ENCODE measurements at places on chromosomes 7 and 10.

DNA sequence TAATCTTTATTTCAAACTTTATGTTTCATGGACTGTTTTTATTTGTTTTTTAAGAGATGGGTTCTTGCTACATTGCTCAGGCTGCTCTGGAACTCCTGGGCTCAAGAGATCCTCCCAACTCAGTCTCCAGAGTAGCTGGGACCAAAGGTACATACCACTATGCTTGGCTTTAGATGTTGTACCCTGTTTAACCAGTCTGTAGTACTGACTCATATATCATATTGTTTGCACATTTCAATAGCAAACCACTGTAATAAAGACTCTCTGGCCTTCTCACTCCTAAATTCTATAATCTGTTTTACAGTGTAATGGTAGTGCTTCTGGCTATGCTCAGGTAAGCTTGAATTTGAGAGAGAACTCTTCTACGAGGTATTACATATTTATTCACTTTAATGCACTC, 413.6 kb upstream of the PCDH15 start:
- DNase-seq = no peak

DNA sequence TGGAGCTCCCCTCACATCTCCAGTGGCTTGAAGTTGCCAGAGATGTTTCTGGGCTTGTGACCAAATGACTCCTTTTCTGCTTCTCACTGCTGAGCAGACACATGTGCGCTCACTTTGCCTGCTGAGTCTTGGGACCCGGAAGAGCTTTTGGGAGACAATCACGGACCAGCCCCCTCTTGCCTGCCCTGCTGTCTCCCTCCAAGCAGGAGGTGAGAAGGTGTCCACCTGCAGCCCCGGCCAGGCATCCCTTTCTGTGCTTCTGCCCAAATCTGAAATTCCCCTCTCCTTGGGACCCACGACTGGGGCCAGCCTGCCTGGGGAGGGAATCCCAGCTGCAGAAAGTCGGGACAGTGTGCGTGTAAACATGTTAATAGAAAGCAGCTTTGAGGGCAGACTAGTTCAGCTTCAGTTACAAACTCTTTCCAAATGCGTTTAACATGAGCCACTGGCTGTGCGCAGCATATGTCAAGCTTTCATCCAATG, 31.7 kb downstream of the HTRA1 start:
- DNase-seq = no peak

DNA sequence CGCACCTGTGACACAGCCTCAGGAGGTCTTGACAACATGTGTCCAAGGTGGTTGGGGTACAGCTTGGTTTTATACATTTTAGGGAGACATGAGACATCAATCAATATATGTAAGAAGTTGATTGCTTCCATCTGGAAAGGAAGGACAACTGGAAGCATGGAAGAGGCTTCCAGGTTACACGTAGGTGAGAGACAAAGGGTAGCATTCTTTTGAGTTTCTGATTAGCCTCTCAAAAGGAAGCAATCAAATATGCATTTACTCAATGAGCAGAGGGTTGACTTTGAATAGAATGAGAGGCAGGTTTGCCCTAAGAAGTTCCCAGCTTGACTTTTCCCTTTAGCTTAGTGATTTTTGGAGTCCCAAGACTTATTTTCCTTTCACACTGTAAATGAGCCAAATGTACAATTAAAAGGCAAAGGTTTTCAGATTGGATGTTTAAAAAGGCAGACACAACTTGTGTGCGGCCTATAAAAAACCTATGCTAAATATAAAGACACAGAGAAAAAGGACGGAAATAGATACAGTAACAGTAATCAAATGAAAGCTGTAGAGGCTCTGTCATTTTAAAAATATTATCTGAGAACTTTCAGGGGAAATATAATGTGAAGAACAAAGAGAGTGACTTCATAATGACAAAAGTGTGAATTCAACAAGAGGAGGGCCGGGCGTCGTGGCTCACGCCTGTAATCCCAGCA, 65.7 kb upstream of the LANCL2 start:
- DNase-seq = no peak

DNA sequence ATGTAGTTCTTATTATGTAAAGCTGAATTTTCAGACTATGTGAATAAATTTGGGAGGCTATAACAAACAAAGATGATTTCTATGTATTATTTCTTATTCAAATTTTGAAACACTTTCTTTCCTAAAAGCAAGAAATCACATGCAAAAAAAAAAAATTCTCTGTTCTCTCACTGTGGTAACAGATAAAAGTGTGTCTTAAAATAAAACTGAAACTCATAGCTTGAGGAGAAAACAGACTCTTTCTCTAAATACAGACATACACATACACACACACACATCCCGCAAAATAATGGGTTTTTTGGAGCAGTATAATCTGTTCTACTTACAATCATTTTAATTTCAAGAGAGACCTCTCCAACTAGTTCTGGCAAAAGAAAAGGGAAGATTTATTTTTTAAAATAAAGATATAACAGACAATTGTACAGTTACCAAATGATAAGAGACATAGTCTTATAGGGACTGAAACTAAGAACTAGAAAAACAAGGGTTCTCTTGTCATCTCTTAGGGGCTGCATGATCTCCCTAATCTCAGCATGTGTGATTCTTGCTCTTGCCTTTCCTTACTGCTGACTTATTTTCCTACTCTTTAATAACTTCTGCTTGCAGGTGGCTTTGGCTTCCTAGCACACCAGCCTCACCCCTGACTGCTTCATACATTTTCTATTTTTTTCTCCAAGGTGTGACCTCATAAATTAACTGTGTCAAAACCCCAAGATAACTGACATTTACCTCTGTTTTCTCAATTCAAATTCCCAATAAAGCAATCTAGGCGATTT, 483.5 kb upstream of the POT1 start:
- DNase-seq = no peak

DNA sequence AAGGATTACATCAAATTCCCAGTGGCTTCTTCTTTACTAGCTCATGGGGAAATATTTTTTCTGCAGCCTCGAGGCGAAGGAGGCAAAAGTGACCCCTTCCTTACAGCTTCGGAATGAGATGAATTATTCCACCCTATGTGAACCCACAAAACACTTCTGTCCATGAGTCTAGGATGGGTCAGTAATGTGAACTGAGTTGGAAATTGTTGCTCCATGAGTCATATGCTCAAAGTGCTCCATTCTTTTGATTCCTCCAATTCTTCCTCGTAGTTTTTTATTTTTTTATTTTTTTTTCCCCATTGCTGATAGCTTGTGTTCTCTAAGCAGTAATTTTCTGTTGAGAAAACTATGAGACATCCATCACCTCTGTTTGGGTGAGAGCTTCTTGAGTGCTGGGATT, 31.7 kb upstream of the FAM204A start:
- DNase-seq = no peak

DNA sequence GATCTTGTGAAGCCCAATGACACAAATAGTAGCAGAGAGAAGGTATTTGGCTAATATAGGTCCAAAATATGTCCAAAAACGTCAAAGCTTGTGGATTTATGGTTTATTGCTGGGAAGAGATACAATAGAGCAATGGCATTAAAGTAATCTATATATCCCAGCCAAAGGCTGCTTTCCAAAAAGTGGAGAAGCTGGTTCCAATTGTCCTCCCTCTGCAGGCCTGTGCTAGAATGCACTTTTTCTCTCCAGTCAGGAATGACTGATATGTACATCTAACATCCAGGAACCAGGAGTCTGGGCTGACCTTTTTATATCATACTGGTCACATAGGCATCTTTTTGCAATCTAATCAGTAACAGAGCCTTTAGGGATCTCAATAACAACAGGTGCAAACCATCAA, 167.1 kb upstream of the FAM3C start:
- peak; percentile 18 for DNase-seq

DNA sequence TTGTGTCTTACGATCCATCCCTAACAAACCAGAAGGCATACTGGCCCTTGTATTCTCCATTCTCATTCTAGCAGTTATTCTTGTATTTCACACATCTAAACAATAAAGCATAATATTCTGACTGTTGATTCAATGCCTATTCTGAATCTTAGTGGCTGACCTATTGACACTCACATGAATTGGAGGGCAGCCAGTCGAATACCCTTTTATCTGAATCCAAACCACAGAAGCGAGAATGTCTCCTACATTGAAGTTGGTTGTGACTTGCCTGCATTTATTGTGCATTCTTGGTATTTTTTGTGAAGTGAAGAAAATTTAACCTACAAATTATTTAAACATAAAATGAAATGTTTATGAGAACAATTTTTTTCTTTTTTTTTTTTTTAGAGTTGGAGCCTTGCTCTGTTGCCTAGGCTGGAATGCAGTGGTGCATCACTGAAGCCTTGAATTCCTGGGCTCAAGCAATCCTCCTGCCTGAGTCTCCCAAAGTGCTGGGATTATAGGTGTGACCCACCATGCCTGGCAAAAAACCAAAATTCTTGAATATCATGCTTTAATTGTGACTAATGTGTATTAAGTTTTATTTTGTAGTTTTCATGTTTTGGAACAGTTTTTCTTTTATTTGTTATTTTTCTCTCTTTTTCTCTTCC, 22.7 kb downstream of the EXOC4 start:
- no peak for DNase-seq
